ENCODE measurements at places on chromosomes 4 and X.

DNA sequence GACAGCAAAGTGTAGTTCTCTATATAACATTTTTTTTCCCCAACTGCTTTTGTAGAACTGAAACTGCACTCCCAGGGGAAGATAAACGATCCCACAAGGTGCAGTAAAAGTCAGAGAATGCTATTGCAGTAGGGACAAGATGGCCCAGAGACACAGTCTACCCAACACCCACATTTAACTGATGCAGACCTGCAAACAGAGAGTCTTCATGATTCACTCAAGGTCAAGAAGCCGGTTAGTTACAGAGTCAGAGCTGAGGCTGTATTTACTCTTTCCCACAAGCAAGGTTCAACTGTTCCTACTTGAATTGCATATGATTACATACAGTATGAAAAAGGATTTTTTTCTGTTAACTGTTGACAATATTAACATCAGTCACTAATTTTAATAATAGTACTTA is 654.6 kb downstream of the IL1RAPL1 start:
- peak; percentile 35 for DNase-seq

- DNase-seq = peak; percentile 87
These were observed 5.2 kb downstream of the GABRA3 start for GRCh38 chrX:152445926-152446325.

DNA sequence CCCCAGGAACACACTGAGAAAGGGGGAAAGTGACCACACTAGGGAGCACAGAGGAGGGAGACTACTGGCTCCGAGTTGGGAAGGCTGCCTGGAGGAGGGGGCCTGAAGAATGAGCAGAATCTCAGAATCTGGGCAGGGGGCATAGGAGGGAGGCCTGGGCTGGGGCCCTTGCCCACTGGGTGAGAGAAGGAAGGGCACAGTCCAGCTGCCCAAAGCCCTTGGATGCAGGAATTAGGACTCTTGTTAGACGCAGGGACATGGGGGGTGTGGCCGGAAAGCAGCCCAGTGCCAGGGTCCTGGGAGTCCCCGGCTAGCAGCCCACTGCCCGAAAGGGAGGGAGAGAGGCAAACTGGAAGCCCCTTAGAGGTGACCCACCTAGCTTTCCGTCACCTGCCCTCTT is 1.9 kb upstream of the DUSP9 start:
- no peak for DNase-seq

GRCh38 chr4:5259471-5259870 is 208.2 kb downstream of the STK32B start:
- DNase-seq = no peak

DNA sequence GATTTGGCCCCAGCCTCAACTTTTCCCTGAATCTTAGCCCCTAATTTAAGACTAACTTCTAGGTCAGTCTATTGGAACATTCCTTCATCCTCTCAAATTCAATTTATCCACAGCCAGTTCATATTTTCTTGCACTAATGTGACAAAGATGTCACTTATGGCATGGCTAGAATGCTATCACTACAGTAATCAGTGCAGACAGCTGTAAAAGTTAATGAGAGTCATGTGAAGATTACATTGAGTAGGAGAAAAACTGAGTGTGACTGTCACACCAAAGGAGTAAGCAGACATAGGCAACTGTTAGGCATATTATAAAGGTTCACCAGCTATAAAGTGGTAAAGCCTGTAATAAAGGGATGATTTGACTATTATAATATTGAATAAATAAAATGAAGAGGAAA is 42.6 kb downstream of the GABRG1 start:
- DNase-seq = no peak

DNA sequence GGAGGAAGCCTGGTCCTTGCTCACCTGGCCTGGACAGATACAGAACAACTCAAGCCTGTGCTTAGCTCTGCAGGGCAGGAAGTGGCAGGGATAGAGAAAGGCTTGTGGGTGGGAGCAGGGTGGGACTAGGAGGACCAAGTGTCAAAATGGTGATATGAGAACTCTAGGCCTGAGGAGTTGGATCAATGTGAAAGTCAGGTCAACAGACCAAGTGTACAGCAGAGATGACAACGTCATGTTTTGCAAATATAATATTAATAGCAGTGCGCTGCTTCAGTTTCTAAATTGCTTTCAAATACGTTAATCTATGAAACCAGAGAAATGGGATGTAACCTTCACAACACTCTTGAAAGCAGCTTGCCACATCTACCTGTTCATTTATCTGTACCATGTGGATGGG is 114.2 kb upstream of the MAP3K15 start:
- no peak for DNase-seq

DNA sequence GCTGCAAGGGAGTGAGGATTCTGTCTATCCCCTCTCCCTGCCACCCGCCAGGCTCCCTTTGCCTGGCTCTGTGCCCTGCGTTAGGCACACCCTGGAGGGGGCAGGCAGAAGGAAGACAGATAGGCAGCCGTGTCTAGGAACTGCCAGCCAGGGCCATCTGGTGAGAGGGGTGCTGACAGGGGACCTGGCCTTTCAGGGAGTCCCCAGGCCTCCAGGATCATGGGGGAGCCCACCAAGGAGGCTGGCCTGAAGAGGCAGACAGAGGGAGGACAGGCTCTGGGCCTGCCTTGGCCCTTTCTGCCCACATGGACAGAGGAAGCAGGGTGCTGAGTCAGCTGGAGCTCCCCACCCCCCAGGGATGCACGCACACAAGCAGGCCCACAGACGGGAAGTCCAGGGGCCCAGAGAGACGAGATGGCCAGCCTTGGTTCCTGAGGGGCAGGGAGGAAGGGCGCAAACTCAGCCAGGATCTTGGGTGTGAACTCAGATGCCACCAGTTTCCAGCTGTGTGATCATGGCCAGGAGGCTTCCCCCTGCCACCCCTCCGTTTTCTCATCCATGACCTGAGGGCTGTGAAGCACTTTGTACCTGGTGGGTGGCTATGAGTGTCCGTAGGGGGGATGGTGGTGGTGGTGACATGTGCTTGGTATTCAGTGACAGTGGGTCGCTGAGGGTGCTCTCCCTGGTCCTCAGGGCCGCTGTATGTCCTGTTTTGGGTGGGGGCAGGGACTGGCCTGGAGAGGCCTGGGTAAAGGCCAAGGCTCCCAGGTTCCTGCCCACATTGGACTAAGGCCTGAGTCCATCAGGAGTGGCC is 1.8 kb downstream of the SH3BP2 start:
- DNase-seq = peak; percentile 90

DNA sequence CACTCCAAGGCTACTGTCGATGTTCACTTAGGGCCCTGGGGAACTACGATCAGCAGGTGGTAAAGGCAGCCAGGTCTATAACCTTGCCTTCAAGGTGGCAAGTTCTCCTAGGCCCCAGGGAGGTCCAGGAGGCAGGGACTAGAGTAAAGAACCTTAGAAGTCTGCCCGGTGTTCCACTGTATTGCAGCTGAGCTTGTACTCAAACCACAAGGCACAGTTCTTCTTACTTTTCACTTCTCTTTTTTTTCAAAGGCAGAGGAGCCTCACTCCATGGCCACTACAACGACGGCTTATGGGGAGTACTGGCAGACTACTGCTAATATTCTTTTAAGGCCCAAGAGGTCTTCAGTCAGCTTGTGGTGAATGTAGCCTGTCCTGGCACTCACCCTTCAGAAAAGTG is 78.8 kb upstream of the GPR174 start:
- no peak for DNase-seq

- DNase-seq = peak; percentile 62
These were observed 98.3 kb upstream of the MAOA start for GRCh38 chrX:43557792-43558191.

GRCh38 chr4:147840838-147841738 is 109.2 kb downstream of the ARHGAP10 start:
- no peak for DNase-seq

- no peak for DNase-seq
These were observed 250.7 kb downstream of the CBR4 start for GRCh38 chr4:168759321-168759720.

DNA sequence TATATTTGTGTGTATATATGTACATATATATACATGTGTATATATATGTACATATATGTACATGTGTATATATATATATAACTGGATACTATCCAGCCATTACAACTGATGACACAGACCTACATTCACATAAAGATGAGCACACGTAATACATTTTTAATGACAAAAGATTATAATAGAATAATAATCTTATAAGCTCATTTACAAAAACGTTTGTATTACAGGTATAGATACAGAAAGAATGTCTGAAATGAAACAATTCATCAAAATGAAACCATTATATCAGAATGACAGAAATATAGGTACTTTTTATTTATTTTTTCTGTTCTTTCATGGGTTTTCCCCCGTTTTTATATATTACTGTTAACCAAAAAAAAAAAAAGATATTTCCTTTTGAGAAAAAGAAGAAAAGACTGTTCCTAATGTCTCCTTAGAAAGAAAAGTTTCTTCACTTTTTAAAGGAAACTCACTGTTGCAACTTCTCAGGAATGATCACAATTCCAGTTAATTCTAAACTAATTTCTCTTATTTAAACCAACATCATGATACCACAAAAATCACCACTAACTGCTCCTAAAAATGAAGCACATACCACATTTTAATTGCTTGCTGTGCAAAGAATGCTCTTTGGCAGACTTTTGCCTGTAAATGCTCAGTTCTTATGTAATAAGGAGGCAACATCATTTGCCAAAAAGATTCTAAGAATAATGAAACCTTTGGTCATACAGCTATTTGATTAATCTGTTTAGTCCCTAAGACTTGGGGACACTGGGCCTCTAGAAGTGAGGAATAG is 18.9 kb downstream of the LEF1 start:
- peak; percentile 25 for DNase-seq

DNA sequence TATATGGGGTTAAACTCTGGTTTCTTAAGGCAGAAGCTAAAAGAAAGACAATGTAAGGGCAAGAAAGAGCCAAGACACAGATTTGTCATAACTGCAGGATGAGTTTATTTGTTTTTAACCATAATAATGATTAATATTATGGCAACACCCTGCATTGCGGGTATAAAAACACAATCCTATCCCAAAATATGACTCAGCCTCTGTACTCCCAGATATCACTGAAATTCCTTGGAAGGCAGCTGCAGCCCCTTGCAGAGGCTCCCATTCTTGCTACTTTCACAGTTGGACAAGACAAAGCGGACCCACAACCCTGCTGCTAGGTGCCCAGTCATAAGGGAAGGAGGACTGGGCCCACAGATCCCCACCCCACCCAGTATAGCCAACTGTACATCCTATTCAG is 20.4 kb upstream of the FGF16 start:
- DNase-seq = peak; percentile 45

- no peak for DNase-seq
These were observed 55.3 kb upstream of the CXCL8 start for GRCh38 chr4:73685052-73685451.

GRCh38 chr4:83851261-83852084 is 315.6 kb downstream of the GPAT3 start:
- DNase-seq = peak; percentile 79
